ENCODE measurements at places on chromosomes 4 and X. TPM values are rescaled to one million over a fixed set of nuclear protein-coding genes. Genes with fewer than 3 reads are reported as not detected.

- DNase-seq = no peak
Observed at GRCh38 chr4:105994061-105994460, 98.8 kb downstream of the NPNT start.

DNA sequence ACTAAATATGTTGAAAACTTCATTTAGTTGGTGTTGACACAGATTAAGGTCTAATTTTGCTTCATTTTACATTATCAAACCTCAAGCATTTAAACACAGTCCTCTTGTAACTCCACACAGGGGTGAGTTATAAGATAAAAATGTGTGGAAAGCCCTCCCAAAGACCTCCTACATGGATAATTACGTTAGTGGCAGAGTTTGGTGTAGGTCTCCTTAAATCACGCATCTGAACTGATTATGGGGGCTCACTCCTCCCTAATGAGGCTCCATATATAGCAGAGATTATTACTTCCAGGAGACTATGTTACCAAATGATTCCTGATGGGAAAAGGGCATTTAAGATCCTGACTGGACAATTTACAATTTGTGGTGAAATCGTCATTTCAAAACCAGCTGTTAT, 32.2 kb upstream of the VCX3B start:
- no peak for DNase-seq

- no peak for DNase-seq
Observed at GRCh38 chr4:71830497-71831190, 46.8 kb upstream of the GC start.

DNA sequence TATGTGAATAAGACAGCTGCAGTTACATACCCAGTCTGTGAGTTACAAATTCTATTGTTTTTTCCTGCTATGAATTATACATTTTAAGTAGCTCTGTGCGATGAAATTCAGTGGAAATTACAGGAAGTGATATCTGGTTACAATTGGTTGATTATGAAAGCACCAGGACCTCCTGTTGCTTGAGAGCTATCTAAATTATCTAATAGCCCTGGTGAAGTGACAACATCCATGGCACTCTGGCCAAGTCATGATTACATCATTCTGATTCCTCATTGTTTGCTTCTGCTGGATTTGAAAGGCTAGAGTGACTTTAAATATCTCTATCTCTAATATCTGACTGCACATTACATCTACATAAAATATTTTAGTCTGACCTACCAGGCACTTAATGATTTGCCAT, 515.0 kb downstream of the CFAP47 start:
- DNase-seq = no peak

GRCh38 chrX:47662144-47662657, 3.2 kb upstream of the UXT start:
- DNase-seq = peak; percentile 67

DNA sequence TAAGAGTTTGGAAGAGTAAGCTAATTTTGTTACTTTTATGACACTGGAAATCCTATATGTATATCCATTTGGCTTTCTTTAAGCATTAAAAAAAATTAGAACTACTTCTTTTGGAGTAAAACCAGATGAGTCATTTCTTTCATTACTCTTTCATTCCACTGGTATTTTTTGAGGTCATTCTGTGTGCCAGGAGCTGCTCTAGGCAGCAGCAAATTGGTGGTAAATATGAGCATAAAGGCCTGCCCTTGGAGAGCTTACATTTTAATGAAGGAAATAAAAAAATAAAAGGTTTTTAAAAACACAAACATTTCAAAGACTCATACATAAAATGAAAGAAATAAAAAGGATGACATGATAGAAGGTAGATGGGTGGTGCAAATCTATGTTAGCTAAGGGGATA, 37.4 kb downstream of the MID1 start:
- no peak for DNase-seq

GRCh38 chr4:122623637-122624166, 2.8 kb upstream of the IL21 start:
- no peak for DNase-seq

DNA sequence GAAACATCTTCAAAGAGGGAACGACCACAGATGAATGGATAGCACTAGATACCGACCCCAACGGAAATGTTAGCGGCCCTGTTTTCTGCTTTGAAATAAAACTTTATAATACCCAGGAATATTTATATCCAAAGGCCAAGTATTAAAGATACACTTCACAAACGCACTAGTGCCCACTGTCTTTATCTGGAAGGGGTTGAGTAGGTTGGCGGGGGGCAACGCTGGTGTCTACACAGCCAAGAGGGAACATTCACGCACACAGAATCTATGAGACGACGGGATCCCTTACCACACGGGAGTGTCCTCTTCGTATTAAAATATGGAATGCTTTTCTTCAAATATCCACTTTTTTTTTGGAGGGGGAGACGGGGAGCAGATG, 3.3 kb downstream of the HAND2 start:
- DNase-seq = no peak

DNA sequence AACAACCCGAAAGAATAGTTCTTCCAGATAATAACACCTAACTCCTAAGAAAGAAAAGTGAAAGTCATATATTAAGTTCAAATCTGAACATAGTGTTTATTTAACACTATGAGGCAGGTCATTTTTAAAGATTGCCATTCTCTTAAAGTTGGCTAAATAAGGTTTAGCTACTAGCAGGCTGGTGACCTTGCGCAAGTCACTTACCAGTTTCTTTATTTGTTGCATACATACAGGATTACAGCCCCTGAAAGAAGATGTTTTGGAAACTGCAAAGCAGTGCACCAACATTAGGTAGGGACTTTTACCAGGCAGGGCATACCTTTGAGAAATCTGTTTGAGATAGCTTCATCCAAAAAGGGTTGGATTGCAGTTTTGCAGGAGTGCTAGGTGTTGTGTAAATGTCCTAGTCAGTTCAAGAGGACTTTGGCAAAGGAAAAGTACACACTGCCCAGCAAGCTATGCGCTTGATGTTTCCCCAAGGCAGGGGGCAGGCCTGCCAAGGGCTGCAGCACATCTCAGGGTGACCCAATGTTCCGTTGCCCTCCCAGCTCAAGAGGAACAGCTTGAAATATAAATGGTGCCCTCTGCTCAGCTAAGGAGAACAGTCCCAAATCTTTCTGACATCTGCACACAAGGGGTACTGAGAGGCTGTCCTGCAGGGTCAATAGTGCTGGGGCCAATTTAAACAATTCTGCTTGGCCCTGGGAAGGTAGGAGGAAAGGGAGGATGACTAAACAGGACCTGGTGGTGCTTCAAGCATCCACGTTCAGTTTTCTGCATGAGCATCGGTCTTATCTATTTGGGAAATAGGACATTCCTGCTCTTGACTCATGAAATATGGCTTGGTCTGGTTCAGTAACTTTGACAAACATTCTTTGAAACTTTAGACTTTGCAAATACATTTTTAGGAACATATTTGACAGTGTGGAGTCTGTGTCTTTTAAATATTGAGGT, 130.8 kb downstream of the COL4A6 start:
- no peak for DNase-seq

- no peak for DNase-seq
Observed at GRCh38 chrX:153411988-153412574, 809 bp downstream of the ZFP92 start.

GRCh38 chrX:48045410-48046311, 25.8 kb downstream of the ZNF630 start:
- no peak for DNase-seq

DNA sequence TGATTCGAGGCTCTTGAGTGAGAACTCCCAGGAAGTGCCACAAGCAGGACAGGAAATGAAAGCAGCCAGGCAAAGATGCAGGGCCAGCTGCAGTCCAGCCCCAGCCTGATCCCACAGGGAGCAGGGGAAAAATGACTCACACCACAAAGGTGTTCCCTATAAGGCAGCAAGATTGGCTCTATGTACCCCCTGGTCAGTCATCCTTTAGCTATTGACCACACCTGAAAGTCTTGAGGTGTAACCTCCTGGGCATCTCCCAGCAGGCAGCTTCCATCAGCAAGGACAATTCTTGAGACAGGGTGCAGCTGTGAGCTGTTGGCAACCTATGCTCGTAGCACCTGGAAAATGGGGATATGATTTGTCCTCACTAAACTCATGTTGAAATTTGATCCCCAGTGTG, 27.9 kb upstream of the EXOC1L start:
- DNase-seq = no peak

GRCh38 chr4:160180211-160180610, 1077.3 kb downstream of the RAPGEF2 start:
- DNase-seq = no peak

DNA sequence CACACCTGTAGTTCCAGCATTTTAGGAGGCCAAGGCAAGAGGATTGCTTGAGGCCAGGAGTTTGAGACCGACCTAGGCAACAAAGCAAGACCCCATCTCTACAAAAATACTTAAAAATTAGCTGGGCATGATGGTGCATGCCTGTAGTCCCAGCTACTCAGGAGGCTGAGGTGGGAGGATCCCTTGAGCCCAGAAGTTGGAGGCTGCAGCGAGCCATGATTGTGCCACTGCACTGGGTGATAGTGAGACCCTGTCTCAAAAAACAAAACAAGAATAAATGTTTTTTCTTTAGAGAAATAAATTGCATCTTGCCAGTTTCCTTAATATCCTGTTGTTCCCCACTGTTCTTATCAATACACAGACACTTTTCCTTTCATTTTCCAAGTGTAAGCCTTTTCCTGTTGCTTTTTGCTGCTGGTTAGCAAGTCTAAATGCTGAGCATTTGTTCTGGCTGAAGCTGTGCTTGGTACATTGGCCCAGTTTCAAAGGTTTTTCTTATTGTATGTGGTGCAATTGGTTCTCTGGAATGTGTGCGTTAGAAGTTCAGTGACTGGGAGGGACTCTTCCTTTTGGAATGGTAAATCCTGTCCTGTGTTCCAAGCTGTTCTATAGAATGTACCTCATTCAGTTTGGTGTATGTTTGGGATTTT, 98.2 kb downstream of the AFF1 start:
- no peak for DNase-seq

DNA sequence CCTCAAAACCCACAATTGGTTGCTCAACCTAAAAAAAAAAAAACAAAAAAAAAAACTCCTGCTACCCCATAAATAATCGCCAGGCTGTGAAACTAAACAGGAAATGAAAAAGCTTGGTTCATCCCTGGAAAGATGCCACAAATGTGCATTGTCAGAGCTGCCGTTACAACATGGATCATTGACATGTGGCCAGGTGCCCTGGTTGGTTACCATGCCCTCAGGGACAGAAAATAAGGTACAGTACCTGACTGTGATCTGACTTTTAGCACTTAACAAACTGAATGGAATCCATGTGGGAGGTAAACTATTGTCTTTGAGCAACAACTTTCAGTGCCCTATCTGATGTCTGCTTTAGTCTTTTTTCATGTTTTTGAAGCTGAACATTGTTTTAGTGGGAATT, 118.0 kb upstream of the RPL34 start:
- DNase-seq = no peak

- DNase-seq = no peak
Observed at GRCh38 chr4:174713821-174714220, 115.2 kb downstream of the GLRA3 start.

DNA sequence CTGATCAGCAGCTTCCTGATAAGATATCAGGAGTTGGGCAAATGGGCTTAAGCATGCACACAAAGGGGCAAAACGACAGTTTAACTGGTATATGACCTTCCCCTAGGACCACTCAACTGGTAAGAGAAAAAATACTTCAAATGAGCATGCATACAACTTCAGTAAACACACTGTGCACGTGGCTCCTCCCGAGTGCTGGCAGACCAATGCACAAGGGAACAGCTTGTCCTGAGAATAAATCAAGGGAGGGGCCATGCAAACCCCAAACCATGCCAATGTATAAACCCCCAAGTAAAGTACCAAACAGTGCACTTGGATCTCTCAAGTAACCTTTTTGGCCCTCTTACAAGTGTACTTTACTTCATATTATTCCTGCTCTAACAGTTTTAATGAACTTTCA, 293.3 kb upstream of the TBX22 start:
- no peak for DNase-seq

DNA sequence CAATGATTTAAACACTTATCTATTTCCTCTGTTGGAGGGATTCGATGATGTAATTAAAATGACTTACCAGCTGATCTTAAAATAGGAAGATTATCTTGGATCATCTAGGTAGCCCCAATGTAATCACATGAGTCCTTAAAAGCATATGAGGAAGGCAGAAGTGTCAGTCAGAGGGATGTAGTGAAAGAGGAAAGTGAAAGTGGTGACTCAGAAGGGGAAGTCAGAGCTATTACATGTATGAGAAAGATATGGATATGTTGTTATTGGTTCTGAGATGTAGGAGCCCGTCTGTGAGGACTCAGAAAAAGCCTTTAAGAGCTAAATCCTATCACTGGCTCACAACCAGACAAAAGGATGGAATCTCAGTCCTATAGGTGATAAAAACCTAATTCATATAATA, 456.4 kb downstream of the DACH2 start:
- DNase-seq = no peak

DNA sequence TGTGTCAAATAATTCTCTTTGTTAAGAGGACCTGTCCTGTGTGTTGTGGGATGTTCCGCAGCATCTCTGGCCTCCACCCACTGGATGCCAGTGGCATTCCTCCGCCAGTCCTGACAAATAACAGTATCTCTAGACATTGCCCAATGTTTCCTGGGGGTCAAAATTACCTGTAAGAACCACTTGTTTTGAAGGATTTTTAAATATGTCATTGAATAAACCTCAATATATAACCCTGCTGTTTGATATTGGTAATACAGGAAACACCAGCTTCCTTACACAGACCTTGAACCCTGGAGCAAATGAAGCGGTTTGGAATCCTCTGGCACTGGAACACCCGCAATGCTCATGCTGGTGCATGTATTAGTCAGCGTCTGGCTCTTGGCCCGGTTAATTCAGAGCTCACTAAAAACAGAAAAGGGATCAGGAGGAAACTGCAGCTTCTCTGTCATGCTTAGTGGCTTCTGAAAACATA, 101.3 kb downstream of the TBL1X start:
- peak; percentile 56 for DNase-seq

GRCh38 chrX:12060489-12061260, 77.6 kb upstream of the FRMPD4 start:
- DNase-seq = no peak

DNA sequence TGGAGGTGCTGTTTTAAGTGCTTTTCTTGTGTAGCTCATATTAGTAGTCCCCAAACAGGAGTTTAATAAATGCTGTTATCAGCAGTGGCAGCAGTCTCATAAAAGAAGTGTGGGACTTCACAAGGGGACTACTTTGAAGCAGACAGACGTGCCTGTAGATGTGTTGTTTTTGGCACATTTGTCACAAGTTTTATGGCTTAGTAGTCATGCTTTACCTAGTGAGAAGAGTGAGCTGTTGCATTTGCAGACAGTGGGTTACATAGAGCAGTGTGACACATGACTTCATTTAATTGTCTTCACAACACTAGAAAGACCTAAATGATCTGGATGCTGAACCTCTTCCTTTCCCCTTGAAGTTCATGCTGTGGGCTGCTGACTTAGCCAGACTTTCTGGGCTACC, 149.5 kb upstream of the MBNL3 start:
- DNase-seq = no peak

GRCh38 chr4:87058356-87059073, 123.7 kb downstream of the AFF1 start:
- no peak for DNase-seq

- no peak for DNase-seq
Observed at GRCh38 chrX:43745938-43746721, 90.0 kb downstream of the MAOA start.

GRCh38 chr4:121594796-121595526, 101.8 kb downstream of the ANXA5 start:
- no peak for DNase-seq

- peak; percentile 69 for DNase-seq
Observed at GRCh38 chr4:72112514-72113156, 80.8 kb downstream of the NPFFR2 start.

Gene PGM2
- total RNA-seq = 53.4 TPM

Gene UNC5C
- total RNA-seq = not detected

Gene SERTM2
- total RNA-seq = not detected

Gene BEX3
- 3.3 TPM for total RNA-seq

Gene ADH1A
- not detected for total RNA-seq

Gene DCAF8L2
- total RNA-seq = not detected

Gene C4orf33
- 7.7 TPM for total RNA-seq

Gene SLC30A9
- 44.7 TPM for total RNA-seq
